Midbrain (tissue), 1 donor: ENCODE measurements at places on chromosomes 12 and 14.

GRCh38 chr12:5432011-5432400 is at the start of gene NTF3:
Gene NTF3 (plus strand): TSS chr12:5432108. CDS start chr12:5432325, 217 bp downstream.
- no peak for DNase-seq

DNA sequence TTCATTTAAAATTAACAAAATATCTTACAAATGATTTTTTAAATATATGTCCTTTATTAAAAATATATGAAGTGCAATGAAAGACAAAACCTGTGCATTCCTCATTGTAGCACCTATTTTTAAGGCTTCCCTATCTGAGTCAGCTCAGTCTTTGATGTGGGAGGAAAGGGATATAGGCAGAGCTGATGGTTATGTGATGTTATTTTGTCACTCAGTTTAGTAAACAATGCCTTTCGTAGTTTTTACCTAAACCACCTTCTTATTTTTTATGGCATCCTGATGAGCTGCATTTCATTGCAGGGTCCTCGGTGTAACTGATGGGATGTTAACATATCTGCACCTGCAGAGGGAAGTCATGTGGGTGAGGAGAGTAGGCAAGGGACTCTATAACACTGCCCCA is 58.9 kb upstream of the FRMD6 start:
- no peak for DNase-seq

GRCh38 chr12:123022846-123023245 is 42.4 kb downstream of the ARL6IP4 start:
- DNase-seq = no peak

DNA sequence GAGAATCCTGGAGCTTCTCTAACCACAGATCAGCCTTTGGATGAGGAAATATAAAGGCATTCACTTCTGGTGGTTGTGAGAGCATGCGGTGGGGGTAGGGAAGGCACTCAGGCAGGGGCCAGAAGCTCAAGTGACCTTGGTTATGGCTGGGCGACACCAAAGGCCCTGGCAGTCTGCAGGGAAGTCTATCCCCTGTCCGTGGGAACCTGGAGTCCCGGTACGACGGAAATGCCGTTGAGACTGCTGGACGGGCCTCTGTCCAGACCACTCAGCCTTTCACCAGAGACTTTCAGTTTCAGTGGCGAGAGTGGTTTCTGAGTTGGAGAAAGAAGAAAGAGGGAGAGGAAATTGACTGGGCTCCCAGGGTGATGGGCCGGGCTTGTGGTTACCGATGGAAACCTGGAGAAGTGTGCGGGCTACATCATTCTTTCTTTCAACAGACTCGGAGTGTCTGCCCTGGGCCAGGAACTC is 20.9 kb downstream of the ISCA2 start:
- no peak for DNase-seq

DNA sequence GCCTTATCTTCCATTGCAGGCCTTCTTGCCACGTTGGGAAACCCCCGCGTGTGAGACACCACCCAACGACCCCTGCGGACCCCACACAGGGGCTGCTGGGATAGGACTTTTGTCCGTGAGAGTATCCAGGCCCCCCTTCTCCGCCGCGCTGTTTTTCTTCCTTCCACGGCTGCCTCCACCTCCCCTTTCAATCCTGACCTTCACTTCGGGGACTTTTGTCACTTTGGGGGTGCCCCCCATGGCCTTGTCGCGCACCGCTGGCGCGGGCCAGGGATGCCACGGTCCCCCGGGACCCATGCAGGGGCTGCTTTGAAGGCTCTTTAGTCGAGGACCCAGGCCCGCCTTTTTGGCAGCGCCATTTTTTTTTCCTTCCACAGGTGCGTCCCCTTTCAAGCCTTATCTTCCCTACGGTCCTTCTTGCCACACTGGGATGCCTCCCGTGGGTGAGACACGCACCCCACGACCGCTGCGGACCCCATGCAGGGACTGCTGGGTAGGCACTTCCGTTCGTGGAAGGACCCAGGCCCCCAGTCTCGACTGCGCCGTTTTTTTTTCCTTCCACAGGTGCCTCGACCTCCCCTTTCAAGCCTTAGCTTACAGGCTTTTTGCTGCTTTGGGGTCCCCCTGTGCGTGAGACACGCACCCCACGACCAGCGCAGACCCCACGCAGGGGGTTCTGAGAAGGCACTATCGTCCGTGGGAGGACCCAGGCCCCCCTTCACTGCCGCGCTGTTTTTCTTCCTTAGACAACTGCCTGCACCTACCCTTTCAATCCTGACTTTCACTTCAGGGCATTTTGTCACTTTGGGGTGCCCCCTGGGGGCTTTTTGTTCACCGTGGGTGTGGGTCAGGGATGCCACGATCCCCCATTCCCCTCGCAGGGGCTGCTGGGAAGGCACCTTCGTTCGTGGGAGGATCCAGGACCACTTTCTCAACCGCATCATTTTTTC is 267.4 kb downstream of the ALG10 start:
- DNase-seq = no peak

GRCh38 chr12:65045269-65045668 is 75.8 kb downstream of the WIF1 start:
- DNase-seq = no peak

- no peak for DNase-seq
Measured at GRCh38 chr12:43011383-43011926, 421.9 kb upstream of the PRICKLE1 start.

DNA sequence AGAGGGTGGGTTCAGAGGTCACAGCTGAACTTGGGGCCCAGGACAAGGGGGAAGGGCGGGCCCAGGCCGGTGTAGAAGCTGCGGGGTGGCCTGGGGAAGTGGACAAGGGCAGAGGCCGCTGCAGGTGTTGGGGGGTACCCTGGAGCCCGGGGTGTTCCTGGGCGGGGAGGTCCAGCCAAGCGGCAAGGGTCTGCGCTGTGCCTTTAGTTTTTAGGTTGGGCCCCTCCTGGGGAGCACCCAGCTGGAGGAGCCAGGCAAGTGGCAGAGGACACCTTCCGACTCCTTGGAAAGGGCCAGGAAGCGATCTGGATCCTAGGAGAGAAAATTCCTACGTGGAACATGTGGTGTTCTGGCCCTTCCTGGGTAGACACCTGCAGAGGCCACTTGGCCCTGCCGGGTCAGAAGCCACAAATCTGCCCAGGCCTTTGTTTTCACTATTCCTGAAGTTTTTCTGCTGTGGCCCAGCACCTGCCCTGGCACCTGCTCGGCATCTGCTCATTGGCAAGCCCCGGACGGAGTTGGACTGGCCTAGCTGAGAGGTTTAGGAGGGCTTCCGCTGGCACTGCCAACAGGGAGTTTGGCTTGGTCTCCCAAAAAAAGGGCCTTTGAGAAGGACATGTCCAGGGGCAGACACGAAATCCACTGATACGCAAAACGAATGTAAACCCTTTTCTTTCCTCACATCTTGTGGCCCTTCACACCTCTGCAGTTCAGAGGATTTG is 61.1 kb downstream of the SMUG1 start:
- DNase-seq = no peak

- DNase-seq = no peak
Measured at GRCh38 chr12:57006809-57007475, 596 bp upstream of the ZBTB39 start.

- no peak for DNase-seq
Measured at GRCh38 chr12:1256991-1257390, 266.0 kb downstream of the ERC1 start.

DNA sequence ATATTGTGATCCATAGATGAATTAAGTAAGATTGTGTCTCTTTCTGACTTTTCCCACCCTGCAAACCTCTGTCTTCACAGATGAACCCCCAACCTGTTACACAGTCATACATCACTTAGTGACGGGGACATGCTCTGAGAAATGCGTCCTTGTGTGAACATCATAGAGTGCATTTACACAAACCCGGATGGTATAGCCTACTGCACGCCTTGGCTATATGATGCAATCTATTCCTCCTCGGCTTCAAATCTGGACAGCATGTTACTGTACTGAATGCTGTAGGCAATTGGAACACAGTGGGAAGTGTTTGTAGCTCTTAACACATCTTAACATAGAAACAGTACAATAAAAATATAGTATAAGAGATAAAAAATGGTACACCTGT is 7.4 kb upstream of the TESPA1 start:
- no peak for DNase-seq

GRCh38 chr14:31476131-31476866 is 11.5 kb downstream of the GPR33 start:
- no peak for DNase-seq

GRCh38 chr14:24281636-24282035 is 10.2 kb upstream of the RABGGTA start:
- DNase-seq = no peak

- no peak for DNase-seq
Measured at GRCh38 chr14:100554082-100554677, 33.0 kb downstream of the BEGAIN start.
